ENCODE measurements at places on chromosomes 6 and 20.

DNA sequence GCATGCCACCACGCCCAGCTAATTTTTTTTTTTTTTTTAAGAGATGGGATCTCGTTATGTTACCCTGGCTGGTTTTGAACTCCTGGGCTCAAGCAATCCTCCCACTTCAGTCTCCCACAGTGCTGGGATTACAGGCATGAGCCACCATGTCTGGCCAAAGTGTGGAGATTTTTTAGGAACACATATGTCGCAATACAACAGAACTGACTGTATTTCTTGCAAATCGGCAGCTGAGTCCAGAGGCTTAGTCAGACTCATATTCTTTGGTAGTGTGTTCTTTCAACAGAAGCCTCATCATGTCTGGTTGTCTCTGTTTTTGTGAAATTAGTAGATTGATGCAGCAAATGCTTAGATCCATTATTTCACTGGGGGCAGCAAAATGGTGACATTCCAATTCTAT, 23.9 kb upstream of the CD164 start:
- no peak for DNase-seq

- no peak for DNase-seq
Observed at GRCh38 chr6:54719633-54720032, 126.9 kb upstream of the FAM83B start.

GRCh38 chr20:1883986-1884385, 11.2 kb upstream of the SIRPA start:
- DNase-seq, result no peak

DNA sequence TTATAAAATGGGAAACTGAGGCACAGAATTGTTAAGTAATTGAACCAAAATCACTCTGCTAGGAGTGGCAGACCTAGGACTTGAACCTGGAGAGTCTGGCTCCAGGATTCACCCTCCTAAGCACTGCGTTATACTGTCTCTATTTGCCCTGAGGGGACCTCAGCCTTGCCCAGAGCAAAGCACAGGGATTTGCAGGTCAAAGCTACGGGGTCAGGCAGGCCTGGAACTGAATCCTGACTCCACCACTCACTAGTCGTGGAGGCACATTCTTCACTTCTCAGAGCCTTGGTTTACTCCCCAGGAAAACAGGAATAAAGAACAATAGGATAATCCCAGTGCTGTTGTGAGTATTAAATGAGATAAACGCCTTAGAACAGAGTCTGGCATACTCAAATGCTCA, 19.4 kb downstream of the KCNK15 start:
- DNase-seq, result no peak

DNA sequence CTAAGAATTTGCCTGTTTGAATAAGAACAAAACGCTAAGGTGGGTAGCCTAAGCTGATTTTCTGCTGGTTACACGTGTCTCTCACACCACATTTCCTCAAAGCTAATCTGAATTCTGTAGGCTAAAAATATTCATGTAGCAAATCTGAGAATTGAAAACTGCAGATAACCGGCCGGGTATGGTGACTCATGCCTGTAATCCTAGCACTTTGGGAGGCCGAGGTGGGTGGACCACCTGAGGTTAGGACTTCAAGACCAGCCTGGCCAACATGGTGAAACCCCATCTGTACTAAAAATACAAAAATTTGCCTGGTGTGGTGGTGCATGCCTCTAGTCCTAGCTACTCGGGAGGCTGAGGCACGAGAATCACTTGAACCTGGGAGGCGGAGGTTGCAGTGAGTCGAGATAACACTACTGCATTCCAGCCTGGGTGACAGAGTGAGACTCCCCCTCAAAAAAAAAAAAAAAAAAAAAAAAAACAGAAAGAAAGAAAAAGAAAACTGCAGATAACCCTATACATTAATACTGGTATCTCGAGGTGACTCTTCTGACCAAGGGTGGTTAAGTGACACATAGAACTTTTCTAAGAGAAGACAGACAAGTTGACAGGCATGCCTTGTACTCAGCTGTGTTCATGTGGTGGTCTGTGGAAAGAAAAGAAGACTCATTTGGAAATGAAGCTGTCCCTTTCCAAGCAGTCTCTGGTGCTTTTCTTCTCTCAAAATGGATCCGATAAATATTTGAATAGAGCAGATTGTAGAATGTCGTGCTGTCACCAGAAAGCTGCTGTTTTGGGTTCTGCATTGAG, 24.7 kb upstream of the ASXL1 start:
- DNase-seq, result no peak

DNA sequence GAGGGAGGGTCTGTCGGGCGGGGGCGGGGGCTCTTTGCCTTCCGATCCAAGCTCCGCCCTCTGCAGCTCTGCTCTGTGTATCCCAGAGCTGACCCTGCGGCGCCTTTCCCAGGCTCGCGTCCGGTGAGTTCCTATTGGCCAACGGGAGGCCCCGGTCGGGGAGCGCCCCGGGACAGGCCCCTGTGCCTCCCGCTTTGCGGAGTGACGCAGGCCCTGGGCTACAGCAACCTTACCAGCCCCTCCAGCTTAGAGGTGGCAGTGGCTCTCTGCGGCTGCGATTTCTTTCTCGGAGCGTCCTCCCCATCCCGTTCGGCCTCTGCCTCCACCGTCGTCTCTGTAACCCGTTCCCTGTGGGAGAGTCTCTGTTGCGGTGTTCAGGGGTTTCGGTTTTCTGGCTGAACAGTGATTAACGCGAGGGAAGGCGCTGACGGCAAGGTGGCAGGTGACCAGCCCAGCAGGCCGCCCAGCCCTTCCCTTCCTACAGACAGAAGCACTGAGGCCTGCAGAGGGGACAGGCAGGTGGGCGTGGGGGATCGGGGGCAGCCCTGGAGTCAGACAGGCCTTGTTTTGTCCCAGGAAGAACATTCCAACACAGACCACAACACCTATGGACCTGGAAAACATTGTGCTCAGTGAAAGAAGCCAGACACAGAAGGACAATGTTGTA, 18.1 kb upstream of the CEBPB start:
- DNase-seq, result peak; percentile 60

DNA sequence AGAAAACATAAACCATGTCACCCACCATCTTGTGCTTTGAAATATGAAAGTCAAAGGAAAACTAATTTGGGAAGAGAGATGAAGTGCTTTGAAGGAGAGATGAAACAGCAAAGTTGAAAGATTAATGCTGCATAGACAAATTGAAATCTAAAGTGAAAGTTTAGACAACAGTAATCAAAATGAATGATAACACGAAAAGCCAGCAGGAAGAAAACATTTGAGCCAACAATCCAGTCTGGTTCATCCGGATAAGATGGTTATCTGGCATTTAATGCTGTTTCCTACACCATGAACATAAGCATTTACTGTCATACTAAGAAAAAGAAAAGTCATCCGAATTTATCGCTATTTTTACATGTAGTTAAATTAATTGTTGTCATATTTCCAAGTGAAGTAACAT, 595 bp downstream of the HAO1 start:
- no peak for DNase-seq

GRCh38 chr20:49699200-49699992, 14.3 kb downstream of the B4GALT5 start:
- peak; percentile 85 for DNase-seq

- no peak for DNase-seq
Observed at GRCh38 chr20:38278131-38278530, 17.6 kb upstream of the KIAA1755 start.

DNA sequence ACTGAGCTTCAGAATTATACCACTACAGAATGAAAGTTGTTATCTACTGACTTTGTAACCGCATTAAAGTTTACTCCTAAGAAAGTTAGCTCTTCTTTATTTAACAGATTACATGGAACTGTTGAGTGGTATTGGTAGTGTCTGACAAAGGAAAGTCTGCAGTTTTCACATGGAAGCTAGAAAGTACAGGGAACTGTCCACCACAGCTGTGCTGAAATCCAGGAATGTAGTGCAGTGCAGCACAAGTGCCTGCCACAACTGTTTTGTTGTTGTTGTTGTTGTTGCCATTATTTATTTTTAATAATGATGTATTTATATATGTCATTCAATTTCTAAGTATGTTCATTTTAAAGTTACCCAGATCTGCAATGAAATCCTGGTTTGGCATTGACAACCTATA, 464.9 kb downstream of the TBC1D32 start:
- DNase-seq, result no peak

- no peak for DNase-seq
Observed at GRCh38 chr6:74851596-74851995, 354.3 kb downstream of the COL12A1 start.

- no peak for DNase-seq
Observed at GRCh38 chr6:134720353-134721059, 229.4 kb downstream of the ALDH8A1 start.

DNA sequence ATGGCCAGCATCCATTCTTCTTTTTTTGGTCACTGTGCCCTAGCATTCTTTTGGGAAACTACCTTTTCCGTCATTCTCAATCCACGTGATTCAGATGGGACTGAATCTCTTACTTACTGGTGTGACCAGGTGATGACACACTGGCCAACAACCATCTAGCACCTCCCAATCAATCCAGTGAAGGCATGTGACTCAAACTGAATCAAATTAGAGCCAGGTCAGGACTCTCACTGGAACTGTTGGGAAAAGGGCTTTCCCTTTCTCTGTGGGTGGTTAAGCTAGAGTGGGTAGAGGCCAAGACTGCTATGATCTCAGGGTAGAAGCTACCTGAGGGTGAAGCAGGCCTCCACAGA, 36.2 kb upstream of the ZMYND8 start:
- peak; percentile 81 for DNase-seq

DNA sequence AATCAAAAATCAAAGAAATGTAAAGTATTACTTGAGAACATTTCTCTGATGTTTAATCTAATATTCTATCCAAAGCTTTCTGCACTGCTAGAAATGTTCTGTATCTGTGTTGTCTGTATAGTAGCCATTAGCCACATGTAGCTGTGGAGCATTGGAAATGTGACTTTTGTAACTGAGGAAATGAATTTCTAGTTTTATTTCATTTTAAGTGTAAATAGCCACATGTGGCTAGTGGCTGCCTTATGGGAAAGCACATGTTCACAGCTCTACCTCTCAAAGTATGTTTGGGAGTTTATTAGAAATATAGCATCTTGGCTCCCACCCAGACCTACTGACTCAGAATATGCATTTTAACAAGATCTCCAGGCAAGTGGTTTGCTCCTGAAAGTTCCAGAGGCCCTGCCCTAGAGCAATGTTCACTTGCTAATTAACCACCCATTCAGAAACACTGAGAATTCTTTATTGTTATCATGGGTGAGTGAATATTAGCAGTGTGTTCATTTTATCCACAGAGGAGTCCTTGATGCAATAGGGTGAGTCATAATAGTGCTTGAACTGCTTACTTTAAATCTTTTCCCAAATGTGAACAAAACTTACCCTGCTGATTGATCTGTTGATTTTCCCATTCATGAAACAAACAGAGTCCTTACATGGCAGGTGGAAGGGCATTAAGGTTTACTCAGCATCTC, 282.7 kb downstream of the PLCB1 start:
- DNase-seq, result no peak

DNA sequence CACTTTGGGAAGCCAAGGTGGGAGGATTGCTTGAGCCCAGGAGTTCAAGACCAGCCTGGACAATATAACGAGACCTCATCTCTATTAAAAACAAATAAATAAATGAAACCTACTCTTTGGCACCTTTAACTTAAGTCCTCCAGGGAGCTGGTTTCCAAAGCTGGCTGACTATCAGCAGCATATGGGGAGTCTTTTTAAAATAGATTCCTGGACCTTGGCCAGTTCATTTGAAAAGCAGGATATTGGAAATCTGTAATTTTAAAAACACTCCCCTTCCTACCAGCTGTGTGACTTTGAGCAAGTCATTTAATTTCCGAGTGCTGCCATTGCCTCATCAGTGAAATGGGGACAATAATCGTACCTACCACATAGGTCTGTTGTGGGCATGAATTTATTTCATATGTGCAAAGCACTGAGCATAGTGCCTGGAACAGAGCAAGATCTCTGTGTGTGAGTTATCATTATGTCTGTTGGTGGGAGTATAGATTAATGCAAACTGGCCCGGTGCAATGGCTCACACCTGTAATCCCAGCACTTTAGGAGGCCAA, 40.9 kb upstream of the PTPN1 start:
- DNase-seq, result no peak

DNA sequence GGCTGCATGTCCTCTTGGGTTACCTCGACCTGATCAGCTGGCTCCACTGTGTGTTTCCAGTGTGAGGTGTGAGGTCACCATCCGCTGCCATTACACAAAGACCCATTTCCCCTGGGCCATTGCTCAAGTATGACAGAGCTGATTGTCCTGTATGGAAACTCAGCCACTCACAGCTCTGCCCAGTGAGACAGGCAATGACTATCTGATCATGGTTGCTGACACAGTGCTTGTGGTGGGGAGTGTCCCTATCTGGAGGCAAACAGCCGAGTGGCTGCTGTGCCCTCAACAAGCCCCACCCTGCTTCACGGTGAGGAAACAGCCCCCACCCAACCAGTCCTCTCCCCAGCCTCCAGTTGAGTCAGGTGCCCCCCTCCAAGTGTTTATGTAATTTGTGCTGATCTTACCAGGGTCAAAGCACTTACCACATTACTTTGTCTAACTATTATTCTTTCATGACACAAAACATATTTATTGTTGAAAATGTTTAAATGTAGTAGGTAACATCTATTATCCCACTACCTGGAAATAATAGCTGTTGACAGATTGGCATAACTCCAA, 11.7 kb upstream of the MAPK13 start:
- peak; percentile 28 for DNase-seq
